ENCODE measurements at places on chromosomes 3 and 15.

- DNase-seq: no peak
Observed at GRCh38 chr3:24316887-24317383, 177.7 kb downstream of the THRB start.

GRCh38 chr15:95076678-95076990 lies 845.3 kb downstream of the MCTP2 start:
- no peak for DNase-seq

- no peak for DNase-seq
Observed at GRCh38 chr15:70430069-70430468, 332.4 kb upstream of the TLE3 start.

DNA sequence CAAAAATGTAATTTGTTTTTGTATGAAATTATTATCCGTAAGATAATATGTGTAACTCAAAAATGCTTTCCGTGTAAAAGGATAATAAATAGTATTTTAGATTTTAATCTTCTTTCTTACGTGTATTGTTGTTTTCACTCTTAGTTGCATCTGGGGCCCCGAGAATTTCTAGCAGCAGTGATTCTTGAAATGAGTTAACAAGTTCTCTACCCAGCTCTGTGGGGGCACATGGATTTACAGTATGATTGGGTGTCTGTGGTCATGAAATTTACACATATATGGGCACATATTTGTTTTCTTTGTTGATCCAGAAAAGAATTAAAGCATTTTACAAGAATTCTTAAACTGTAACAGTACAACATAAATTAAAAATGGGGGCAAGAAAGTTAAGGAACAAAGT lies 145.9 kb upstream of the LRRFIP2 start:
- DNase-seq: no peak

GRCh38 chr3:179147514-179147872 lies 664 bp upstream of the PIK3CA start:
- DNase-seq: no peak
